ENCODE measurements at places on chromosomes 12 and 14. TPM values are rescaled to one million over a fixed set of nuclear protein-coding genes. Genes with fewer than 3 reads are reported as not detected.

Gene C12orf50
- not detected for total RNA-seq

Gene CBLN3
- total RNA-seq = 3.4 TPM

Gene GPHN
- 39.5 TPM for total RNA-seq

Gene ARHGAP9
- not detected for total RNA-seq

Gene SLC39A9
- 74.9 TPM for total RNA-seq

Gene AKAP3
- 1.9 TPM for total RNA-seq

Gene C12orf42
- total RNA-seq = not detected

Gene CLEC4A
- not detected for total RNA-seq

Gene TEX52
- not detected for total RNA-seq

Gene C12orf54
- total RNA-seq = not detected

Gene CNTN1
- not detected for total RNA-seq

Gene MRPS35
- 117 TPM for total RNA-seq

Gene DEPDC4
- 2.0 TPM for total RNA-seq

Gene GDF3
- total RNA-seq = not detected

Gene NEMF
- total RNA-seq = 52.9 TPM

Gene HEATR5A
- 11.5 TPM for total RNA-seq

Gene NEMP1
- total RNA-seq = 16.4 TPM

Gene RTL1
- total RNA-seq = not detected

Gene SLC4A8
- total RNA-seq = 4.2 TPM

Gene CLEC4C
- not detected for total RNA-seq

Gene SLC8A3
- total RNA-seq = not detected

Gene LGALS3
- total RNA-seq = 333 TPM

Gene ANO4
- total RNA-seq = not detected

Gene RFX4
- not detected for total RNA-seq

Gene TCL1B
- not detected for total RNA-seq

Gene PZP
- total RNA-seq = not detected

Gene CACNA1C
- not detected for total RNA-seq

Gene B4GALNT1
- 42.3 TPM for total RNA-seq

Gene B3GNT4
- 4.0 TPM for total RNA-seq
